Left renal cortex interstitium (tissue), 4 donors: ENCODE measurements at places on chromosomes 16 and 17.

DNA sequence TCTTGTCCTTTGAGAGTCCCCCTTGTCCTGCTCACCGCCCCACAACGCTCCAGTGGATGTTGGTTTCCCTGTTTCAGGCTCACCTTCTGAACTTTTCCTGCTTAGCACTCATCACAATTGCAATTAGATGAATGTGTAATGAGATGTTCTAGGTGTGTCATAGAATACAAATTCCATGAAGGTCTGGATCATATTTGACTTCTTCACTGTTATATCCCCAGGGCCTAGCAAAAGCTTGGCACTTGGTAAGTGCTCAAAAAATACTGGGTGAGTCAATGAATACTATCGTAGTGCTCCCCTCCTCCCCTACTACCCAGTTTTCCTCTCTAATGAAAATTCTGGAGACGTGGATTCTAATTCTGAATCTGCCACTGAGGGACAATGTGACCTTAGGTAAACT is 33.1 kb downstream of the DNAH3 start:
- no peak for DNase-seq

DNA sequence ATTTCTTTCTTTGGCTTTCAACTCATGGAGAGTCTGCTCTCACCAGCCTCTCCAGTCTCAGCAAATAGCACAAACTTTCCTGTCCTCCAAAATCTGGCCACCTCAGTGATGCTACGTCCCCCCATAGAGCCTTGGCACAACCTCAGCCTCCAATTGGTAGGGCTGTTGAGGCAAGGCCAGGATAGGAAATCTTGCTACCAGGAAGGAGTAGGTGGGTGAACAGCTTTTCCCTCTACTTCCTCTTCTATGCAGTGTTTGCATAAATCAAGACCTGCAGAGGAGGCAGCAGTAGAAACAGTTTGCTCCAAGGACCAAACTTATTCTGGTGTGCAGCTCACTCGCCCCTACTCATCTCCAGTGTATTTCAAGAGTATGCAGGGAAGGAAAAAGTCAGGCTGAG is 701 bp upstream of the DPEP2 start:
- no peak for DNase-seq

- no peak for DNase-seq
Observed at GRCh38 chr17:61955619-61956018, 27.8 kb upstream of the INTS2 start.

- no peak for DNase-seq
Observed at GRCh38 chr16:26317885-26318284, 626.1 kb downstream of the HS3ST4 start.

DNA sequence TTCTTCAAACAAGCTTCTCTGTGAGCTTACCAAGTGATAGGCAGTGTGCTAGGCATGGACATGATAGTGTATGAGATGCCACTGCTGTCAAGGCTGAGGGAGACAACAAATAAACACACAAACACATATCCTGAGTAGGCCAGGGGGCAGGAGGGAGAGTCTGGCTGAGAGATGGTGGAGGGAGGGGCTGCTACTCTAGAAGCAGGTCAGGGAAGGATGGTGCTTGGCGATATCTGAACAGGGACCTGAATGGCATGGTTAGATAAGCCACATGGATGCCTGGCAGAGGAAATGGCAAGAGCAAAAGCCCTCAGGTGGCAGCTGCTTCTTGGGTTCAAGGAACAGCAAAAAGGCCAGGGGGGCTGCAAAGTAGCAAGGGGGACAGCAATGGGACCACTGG is 8.6 kb upstream of the CHST6 start:
- no peak for DNase-seq

- DNase-seq, result no peak
Observed at GRCh38 chr17:50523208-50523607, 9.3 kb upstream of the EPN3 start.

GRCh38 chr17:47931848-47932247 is 9.5 kb upstream of the PNPO start:
- no peak for DNase-seq

GRCh38 chr17:58917228-58917627 is 161.6 kb downstream of the PPM1E start:
- DNase-seq, result no peak

- no peak for DNase-seq
Observed at GRCh38 chr17:75228847-75229246, 23.4 kb downstream of the NUP85 start.

- no peak for DNase-seq
Observed at GRCh38 chr16:67886387-67886786, 1.7 kb downstream of the NRN1L start.

GRCh38 chr16:11036868-11037410 is 92.6 kb downstream of the CLEC16A start:
- DNase-seq, result no peak

GRCh38 chr17:21046216-21046615 is 3.4 kb upstream of the USP22 start:
- no peak for DNase-seq

GRCh38 chr16:85900027-85900792 is 1.2 kb downstream of the IRF8 start:
- no peak for DNase-seq

GRCh38 chr17:71055128-71055527 is 885.8 kb downstream of the KCNJ2 start:
- DNase-seq, result no peak

- DNase-seq, result no peak
Observed at GRCh38 chr16:68512183-68512582, 26.9 kb upstream of the ZFP90 start.

DNA sequence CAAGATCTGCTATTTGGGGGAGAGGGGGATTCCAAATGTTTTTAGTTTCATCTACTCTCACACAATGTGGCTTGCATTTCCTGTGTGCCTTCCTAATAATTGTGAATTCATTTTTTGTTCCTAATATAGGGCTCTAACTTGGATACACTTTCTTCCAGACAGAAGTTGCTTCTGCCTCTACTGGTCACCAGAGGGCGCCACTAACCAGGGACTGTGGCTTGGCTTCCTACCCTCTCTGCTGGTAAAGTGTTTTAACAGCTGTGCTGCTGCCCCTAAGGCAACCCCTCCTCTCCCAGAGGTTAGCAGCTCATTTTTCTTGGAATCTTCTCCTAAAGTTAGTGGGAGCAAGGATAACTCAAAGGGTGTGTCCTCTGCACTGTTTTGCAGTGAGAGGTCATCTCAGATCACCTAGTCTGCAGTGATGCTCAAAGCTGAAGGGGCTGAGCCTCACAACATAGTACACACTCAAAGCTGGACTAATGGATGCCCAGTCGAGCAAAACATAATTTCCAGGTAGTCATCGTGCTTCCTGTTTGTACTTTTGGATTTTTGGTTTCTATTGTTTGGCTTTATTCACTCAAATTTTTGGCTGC is 5.0 kb upstream of the PRSS54 start:
- no peak for DNase-seq

DNA sequence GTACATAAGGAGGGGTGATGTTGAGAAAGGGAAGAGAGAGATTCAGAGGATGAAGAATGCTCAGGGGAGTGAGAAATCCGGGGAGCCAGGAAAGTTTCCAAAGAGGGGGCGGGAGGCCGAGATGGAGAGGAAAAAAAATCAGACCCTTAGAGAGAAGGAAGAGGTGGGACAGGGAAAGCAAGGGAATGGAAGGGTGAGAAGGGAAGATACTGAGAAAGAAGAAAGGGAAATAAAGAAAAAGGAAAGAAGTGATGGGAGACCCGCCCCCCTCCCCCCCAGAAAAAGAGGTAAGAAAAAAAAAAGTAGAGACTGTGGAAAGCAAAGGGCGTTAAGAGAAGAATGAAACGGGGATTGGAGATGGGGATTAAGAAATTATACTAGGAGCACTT is 507 bp downstream of the DYNLRB2 start:
- no peak for DNase-seq

- no peak for DNase-seq
Observed at GRCh38 chr16:83955218-83956130, 2.4 kb downstream of the OSGIN1 start.

GRCh38 chr16:69589434-69590269 is 23.9 kb downstream of the NFAT5 start:
- DNase-seq, result no peak

GRCh38 chr16:20300312-20301097 is 26.8 kb downstream of the GP2 start:
- no peak for DNase-seq

DNA sequence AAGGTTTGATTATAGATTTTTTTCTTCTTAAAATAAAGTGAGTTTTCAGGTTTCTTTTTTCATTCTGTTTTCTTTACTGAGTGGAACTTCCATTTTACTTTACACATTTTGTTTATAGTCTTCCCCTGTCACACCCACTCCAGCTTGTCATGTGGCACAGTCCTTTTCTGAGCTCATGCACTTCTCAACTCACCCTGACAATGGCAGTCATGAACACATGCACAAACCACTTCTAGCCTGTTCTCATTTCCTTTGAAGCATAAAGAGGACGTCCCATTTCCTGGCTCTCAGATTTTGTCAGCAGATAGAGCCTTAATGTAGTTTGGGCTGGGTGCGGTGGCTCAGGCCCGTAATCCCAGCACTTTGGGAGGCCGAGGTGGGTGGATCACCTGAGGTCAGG is 168.0 kb downstream of the AHSP start:
- DNase-seq, result no peak

DNA sequence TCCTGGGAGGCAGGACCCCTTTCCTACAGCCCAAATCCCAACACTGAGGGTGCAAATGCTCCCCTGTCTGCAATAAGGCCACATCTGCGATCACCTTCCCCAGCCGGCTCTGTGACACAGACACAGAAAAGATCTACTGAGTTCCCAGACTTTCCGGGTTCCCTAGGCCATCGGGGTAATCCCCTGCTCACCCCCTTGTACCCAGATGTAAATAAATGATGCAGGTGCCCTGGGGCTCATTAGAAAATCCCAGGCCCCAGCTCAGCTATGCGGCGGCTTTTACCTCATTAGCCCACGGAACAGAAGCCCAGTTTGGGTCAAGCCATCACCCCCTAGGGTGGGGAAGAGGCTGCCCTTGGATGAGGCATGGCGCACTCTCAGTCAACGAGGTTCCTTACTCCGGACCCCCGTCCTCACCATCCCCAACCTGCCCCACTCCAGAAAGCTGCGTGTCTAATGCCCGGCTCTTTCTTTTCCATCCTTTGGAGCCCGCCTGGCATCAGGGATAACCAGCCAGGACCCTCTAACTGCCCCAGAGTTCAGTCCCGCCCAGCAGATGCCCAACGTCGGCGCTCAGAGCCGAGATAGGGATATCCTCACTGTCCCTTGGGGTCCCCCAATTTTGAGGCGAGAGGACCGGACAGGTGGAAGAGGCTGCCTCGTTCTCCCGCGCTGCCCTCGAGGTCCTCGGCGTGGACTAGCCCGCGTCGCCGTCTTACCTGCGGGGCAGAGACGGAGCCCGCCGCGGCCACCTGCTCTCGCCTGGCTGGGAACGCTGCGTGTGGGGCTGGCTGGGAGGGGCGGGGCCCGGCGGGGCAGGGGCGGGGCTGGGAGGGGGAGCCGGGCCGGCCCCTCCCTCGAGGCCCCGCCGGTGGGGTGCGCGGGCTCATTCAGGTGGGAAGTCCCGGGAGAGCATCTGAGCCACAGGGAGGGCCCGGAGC is at the start of gene ZNF385C:
Gene ZNF385C (minus strand): TSS at position 783 of the 941 bp plus-strand sequence. CDS start 35,417 bp downstream, outside the sequence.
- DNase-seq, result no peak

- DNase-seq, result no peak
Observed at GRCh38 chr16:56475201-56475600, 23.8 kb downstream of the OGFOD1 start.

DNA sequence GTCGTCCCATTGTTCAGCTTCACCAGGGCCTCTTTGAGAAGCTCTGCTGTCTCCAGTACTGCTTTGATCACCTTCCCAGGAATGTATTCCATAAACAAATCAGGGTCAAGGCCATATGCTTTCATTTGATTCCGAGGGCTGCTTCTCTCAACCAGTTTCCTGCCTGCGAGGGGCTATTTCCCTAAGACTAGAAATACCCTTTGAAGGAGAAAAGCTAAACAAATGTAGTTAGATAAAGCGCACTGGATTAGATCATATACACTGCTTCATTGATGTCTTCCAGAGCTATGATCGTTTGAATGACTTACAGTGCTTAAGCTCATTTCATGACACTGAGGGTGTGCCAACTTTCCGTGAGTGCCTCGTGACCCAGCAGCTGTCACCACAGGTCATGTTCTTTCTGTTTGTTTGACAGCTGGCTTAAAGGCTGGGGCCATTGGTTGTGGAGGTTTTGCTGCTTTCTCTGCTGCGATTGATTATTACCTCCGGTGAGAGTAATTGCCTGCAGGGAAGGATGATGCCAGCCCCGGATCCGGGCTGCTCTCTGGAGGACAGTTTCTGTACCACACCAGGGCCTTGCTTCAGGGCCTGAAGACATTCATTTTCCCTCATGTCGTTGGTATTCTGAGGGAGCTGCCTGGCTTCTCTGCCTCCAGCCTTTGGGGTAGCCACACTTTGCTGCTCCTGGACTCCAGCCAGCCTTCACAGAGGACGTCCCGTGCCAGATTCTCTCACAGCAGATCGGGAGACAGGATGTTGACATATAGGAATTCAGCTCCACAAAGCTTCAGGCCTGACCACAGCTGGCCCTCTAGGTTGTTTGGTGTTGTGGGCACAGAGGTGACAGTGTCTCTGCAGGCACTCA is 3.9 kb downstream of the TIMM22 start:
- no peak for DNase-seq

- no peak for DNase-seq
Observed at GRCh38 chr16:46482895-46483294, 138.3 kb downstream of the SHCBP1 start.

- no peak for DNase-seq
Observed at GRCh38 chr17:82551779-82552457, 32.4 kb downstream of the FOXK2 start.

DNA sequence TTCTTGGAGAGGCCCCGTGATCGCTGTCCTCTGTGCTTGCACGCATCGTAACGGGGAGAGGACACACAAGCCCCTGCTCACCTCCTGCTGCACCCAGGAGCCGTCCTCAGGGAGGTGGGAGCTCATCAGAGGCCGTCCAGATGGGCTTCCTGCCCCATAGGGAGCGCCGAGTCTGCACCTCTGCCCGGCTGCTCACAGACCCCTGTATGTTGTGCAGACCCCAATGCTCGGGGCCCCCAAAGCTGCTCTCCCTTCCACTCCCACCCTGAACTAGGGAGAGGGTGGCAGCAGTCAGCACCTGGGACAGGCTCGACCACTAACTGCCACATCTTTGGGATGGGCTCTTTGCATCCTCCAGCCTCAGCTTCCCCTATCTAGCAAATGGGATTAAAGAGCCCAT is 4.4 kb upstream of the ZNF469 start:
- DNase-seq, result no peak

DNA sequence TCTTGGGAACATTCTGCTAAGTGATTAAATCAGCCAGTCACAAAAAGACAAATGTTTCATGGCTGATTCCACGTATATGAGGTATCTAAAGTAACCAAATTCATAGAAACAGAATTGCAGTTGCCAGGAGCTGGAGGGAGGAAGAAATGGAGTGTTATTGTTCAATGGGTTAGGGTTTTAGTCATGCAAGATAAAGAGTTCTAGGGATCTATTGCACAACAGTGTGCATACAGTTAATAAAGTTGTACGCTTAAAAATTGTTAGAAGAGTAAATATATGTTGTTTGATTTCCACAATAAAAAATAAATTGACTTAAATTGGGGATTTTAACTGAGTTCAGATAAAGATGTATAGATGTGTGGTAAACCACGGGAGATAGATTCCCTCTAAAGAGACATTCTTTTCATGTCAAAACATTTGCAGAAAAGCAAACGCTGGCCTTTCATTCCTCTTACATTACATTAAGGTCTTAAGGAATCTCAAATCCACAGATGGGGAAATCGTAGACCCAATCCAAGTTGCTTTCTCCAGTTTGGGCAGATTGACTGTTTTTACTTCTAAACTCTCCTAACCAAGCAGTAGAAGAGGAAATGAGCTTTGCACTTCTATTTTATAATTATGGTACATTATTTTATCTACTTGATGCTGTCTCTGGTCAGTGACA is 4.6 kb downstream of the PRDM7 start:
- no peak for DNase-seq

- DNase-seq, result no peak
Observed at GRCh38 chr17:82338858-82339633, 5.5 kb upstream of the SECTM1 start.

- DNase-seq, result no peak
Observed at GRCh38 chr16:81623365-81624102, 155.6 kb upstream of the PLCG2 start.
